ENCODE measurements at places on chromosomes 11 and 22.

DNA sequence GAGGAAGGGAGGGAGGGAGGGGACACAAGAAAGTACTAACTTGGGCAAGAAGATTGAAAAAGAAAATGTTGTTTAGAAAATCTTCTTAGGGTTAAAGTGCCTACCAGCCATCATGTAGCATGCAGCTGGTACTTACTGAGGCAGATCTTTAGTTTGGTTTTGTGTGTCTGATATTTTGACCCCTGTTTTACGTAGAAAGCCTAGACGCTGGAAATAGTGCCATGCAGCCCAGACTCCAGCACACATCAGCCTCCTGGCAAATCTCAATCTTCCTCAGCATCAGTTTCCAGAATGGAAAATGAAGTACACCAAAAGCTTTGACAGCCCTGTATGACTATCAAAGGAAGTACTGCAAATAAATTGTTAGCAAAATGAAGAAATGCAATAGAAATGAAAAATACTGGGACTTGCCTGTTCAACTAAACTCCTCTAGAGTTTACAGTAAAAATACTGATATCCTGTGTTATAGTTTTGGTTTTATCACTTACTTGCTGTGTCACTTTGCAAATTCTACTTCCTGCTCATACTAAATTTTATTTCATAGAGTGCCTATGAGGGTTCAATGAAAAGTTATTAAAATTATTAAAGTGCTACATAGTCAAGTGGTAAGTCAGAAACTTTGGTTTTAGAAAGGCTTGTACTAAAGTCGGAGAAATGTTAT, 7.4 kb downstream of the USP28 start:
- DNase-seq: no peak

DNA sequence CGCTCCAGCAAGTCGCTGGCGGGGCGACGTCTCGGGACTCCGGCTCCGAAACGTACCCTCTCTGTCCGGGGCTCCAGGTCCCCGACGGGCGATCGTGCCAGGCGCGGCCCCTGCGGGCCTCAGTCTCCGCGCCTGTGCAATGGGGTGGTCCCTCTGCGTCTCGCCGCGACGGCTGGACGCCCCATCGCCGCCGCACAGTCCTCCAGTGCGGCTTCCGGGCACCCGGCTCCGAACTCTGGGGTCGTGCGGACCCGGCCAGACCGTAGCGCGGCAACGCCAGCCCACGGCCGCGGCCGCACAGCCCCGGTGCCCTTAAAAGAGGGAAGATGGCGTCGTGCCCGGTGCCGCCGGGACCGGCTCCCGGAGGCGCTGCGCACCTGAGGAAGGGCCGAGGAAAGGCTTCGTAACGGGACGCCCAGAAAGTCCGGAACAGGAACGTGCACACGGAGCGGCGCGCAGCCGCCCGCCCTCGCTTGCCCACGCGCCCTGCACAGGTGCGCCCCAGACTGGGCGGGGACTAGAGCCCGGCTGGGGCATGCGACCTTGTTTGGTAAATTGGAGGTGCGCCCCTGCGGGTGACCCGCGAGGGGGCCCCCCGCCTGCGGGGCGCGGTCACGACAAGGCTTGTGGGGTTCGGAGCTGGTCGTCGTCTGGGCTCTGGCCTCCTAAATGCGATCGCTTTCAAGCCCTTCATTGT, 525 bp downstream of the BIK start:
- no peak for DNase-seq

DNA sequence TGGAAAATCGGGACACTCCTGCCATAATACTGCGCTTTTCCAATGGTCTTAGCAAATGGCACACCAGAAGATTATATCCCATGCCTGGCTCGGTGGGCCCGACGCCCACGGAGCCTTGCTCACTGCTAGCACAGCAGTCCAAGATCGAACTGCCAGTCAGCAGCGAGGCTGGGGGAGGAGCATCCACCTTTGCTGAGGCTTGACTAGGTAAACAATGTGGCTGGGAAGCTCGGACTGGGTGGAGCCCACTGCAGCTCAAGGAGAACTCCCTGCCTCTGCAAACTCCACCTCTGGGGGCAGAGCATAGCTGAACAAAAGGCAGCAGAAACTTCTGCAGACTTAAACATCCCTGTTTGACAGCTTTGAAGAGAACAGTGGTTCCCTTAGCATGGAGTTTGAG, 15.6 kb downstream of the PTH start:
- no peak for DNase-seq

- DNase-seq: no peak
These were observed 9.6 kb downstream of the P2RY2 start for GRCh38 chr11:73227571-73228211.

DNA sequence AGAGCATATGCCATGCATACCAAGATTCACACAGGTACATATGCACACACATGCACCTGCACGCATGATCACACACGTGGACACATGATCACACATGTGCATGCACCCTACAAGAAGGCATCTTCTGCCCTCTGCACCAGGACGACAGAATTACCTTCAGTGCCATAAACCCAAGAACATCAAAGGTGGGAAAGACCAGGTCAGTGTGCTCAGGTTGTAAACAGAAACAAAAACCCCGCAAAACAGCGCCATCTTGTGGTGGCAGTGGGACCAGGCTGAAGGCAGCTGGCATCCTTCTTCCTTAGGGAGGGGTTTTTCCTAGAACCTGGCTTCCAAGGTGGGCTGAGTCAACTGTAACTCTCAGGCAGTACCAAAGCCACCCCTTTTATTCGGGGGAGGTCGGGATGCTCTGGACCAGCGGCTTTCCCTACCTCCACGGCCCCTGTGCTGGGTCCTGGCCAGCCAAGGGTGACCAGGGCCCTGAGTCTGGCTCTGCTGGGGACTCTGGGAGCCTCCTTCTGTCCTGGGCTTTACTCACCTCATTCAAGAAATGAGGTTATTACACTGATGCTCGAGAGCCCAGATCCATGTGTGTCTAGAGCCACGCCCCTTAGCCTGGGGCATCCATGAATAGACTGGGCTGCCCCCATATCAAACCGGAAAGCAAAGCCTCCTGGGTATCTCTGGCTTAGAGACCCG, 69.4 kb upstream of the FGF3 start:
- no peak for DNase-seq

GRCh38 chr11:46295312-46296058, 18.0 kb downstream of the CREB3L1 start:
- no peak for DNase-seq

GRCh38 chr11:11268706-11269105, 84.3 kb downstream of the CSNK2A3 start:
- DNase-seq: no peak

GRCh38 chr11:114110952-114111947, 51.7 kb downstream of the ZBTB16 start:
- DNase-seq: no peak

DNA sequence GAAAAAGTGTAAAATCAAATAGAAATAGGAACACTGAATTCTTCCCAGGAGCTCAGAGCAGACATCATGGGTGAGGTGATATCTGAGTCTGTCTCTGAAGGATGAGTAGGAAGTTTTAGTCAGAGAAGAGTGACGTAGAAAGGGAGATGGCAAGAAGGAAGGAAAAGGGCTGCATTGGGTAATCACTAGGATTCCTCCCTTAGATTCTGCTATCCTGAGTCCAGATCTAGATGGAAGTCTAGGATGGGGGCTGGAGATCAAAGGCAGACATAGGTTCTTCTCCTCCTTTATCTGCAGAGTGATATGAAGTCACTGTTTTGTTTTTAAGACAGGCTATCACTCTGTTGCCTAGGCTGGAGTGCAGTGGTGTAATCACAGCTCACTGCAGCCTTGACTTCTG, 30.4 kb downstream of the POU2F3 start:
- no peak for DNase-seq

DNA sequence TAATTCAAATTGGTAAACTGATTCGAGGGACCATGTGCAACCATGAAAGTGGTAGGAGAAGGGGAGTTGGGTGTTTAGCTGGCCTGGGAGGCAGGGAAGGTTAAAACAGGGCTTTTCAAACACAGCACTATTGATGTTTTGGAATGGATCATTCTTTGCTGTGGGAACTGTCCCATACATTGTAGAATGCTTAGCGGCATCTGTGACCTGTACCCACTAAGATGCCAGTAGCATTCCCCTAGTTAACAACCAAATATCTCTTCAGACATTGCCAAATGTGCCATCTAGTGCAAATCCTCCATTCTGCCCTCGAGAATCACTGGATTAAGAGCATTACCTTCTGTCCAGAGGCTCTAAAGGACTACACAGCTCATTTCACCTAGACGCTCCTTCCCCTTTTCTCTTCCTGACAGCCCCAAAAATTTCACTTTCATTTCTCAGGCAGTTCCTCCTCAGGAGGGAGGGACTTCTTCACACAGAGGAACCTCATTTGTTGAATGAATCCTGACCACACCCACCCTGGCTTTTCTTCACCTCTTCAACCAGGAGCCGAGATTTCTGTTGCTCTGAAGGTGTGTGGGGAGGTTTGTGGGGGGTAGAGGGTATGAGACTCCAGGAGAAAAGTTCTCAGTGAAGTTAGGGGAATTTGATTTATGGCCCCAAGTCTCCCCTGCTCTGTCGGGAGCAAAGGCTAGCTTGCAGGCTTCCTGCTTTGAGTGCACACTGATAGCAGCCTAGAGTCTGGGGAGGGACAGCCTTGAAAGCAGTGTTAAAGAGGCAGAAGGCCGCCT, at the start of gene TRIM34:
TSS of gene TRIM34 (plus strand) at position 513 of the 791 bp plus-strand sequence. CDS start 7,331 bp downstream, outside the sequence.
- no peak for DNase-seq

- no peak for DNase-seq
These were observed 739 bp downstream of the ZMAT5 start for GRCh38 chr22:29765905-29766631.

- no peak for DNase-seq
These were observed 316.0 kb upstream of the MTNR1B start for GRCh38 chr11:92653454-92653853.

- DNase-seq: no peak
These were observed 53.7 kb upstream of the EP300 start for GRCh38 chr22:41038732-41039131.

DNA sequence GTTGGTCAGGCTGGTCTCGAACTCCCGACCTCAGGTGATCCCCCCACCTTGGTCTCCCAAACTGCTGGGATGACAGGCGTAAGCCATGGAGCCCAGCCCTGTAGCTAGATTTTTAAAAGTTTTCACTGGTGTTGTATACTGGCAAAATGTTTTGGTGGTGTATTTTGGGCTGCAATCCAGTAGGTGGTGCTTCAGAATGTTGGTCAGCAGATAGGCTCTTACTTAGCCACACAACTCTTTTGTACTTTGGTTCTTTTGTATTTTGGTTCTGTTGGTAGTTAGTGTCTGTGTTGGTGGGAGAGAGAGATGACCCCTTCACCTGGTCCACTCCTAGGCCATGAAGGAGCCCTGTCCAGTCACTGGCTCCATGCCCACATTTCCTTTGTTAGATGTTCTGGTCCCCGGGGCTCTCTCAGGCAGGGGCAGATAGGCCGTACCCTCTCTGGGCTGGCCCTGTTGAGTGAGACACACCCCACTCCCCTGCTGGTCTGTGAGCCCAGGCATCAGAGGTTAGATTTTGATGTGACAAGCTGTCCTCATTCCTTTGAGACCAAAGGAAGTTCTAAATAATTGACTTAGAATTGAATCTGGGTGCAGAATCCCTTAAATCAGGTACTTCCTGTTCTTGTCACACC, 123.8 kb downstream of the DDX10 start:
- no peak for DNase-seq

GRCh38 chr11:94802501-94802900, 34.3 kb downstream of the AMOTL1 start:
- no peak for DNase-seq

- no peak for DNase-seq
These were observed at the start of gene TAGLN for GRCh38 chr11:117199053-117199915. TSS of gene TAGLN (plus strand) at chr11:117199370. CDS start at chr11:117203014, 3,644 bp downstream.

- no peak for DNase-seq
These were observed 4.3 kb downstream of the DGCR6L start for GRCh38 chr22:20315337-20316216.

DNA sequence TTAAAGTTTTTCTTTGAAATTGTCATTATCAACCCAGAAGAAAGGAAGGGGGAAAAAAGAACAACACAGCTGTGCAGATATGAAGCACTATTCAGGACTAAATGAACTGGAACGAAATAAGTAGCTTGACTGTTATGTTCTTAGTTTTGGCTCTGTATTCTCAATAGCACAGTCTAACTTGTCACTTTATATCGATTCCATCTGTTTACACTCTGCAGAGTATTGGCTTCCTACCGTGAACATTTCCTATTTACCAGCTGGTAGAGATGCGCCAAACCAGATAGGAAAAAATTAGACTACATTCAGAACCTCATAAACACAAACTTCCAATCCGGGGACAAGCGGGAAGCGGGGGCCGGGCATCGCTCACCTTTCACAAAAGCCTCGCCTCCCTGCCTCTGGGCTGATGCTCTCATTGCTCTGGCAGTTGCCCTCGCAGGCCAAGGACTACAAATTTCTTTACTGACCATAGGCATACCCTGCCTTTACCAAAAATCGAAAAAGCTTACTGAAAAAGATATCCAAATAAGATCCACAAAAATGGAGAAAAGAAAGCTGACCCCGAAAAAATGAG, 66.2 kb downstream of the EFCAB6 start:
- no peak for DNase-seq

GRCh38 chr22:30568137-30568805, 6.2 kb downstream of the GAL3ST1 start:
- DNase-seq: no peak

DNA sequence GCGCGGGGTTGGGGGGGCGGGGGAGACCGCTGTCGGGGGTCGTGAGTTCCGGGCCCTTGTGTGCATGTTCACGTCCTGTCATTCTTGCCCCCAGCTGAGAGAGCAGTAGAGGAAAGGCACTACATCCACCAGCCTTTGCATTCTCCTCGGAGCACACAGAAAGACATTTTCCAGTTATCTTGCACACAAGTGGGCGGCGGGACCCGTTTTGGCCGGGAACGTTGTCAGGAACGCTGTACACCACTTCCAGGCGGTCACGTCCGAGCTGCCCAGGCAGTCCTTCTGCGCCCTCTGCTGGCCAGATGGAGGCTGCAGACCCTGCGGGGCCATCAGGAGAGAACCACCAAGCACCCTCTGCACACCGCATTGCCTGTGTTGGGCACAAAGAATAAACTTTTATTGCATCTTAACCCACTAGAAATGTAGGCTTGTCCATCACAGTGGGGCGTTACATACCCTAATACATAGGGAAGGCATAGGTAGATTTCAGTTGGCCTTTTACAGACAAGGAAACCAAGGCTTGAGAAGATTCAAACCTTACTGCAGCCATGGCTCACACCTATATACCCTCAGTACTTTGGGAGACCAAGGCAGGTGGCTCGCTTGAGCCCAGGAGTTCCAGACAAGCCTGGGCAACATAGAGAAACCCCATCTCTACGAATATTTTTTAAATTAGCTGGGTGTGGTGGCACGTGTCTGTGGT, 2.8 kb upstream of the CDKN1C start:
- no peak for DNase-seq

DNA sequence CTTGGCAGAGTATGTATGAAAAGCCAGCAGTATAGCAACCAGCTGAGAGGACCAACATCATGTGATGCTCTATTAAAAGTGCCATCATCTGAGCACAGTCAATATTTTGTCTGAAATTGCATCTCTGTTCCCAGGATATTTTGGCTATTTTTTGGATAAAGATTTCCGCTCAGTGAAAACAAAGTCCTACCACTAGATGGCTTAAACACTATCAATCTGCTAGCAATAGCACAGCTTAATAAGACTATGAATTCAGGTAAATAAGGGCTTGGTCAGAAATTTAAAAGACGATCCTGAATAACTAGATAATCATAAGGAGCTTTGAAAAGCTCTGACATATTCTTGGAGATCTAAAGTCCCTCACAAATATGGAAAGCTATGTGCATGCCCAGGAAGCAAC, 74.4 kb downstream of the MS4A13 start:
- no peak for DNase-seq

Data from cortex of kidney (tissue), 1 donor.